ENCODE measurements at places on chromosomes 1 and 21.

- DNase-seq = peak; percentile 94
Observed at GRCh38 chr1:236523704-236524141, at the start of gene LGALS8. TSS of gene LGALS8 (plus strand) at chr1:236523982. CDS start at chr1:236526071, 2,089 bp downstream.

GRCh38 chr1:20974069-20974468 lies 187.0 kb upstream of the HP1BP3 start:
- DNase-seq = no peak

- DNase-seq = no peak
Observed at GRCh38 chr1:151486557-151486956, 24.6 kb upstream of the CGN start.

DNA sequence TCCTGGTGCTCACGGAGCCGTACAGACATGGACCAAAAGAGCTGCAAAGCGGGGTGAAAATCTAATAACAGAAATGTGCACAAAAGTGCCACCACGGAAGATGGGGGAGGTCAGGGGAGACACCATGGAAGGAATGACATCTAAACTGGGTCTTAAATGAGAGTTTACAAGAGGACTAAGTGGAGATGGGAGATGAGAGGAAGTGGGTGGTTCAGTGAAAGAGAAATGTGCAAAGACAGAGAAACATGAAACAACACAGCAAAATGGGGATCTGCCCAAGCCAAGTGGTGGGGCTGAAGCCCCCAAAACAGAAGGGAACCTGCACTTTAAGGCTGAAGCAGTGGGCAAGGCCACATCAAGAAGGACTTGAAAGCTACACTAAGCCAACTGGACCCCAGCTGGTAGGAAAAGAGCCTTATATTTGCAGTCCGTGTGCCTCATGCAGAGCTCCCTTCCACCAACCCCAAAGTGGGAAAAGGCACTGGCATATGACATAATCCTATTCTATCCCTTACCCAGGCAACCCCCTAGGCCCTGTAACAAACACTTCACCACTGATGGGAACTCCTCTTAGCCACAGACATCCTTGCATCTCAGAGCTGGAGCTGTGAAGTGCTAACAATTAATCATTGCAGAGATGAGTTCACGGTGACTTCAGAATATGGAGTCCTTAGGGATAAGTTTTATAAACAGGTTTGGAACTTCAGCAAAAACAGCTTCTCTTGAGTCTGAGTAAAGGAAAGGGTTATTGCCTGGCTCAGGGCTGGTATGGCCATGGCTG lies 198.6 kb upstream of the EDN2 start:
- DNase-seq = no peak

DNA sequence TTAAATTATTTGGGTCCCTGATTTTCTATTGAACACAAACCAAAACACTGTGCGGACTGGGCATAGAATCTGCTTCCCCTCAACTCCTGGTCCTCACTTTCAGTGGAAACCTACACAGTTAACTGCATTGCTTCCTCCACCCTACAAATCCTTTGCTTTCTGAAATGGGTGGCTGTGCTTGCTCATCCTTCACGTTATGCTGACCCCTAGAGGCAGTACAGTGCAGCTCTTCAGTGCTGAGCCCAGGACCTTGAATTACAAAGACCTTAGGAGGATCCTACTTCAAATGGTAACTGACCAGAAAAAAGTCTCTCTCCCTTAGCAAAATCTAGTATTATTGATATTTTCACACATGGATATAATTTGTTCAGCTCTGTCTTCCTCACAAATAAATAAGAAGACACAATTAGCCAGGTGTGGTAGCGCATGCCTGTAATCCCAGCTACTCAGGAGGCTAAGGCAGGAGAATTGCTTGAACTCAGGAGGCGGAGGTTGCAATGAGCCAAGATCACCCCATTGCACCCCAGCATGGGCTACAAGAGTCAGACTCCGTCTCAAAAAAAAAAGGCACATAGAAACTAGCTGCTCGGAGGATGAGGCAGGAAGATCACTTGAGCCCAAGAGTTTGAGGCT lies 63.4 kb upstream of the L1TD1 start:
- DNase-seq = no peak

GRCh38 chr1:43705982-43706597 lies 1.2 kb upstream of the ST3GAL3 start:
- peak; percentile 58 for DNase-seq

DNA sequence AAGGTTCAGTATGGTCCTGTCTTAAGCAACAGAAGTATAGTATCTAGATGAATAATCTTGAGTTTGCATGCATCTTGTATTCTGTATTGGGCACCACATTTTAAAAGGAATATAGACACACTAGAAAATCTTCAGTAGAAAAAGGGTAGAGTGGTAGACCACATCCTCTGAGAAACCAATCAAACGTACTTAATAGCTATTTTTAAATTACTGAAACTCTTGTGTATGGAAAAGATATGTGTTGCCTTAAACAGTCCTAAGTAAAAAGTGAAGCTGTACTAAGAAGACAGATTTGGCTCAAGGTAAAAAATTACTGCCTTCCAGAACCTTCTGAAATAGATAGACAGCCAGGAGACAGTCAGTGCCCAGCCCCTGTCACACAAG lies 3.1 kb downstream of the CTXND2 start:
- no peak for DNase-seq
